ENCODE measurements at places on chromosomes 2 and 18. TPM values are rescaled to one million over a fixed set of nuclear protein-coding genes. Genes with fewer than 3 reads are reported as not detected.

Gene OR6B2
- total RNA-seq = not detected

Gene KCNIP3
- total RNA-seq = not detected

Gene CCDC102B
- 0.89 TPM for total RNA-seq

Gene ABCG8
- total RNA-seq = not detected
